ENCODE measurements at places on chromosomes 3 and 15.

DNA sequence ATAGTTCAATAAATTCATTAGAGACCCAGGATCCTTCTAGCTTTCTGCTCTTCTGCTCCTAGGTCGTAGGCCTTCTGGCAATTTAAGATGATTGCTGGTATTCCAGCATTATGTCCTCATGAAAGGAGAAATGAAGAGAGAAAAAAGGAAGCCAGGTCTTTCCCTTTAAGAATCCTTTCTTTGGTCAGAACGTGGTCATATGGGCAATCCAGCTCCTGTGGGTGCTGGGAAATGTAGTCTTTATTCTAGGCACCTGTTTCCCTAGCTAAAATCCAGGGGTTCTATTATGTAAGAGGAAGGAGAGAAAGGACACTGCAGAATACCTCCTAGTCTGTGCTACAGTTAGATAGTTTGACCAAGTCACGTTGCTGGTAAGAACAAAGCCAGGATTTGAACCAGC, 35.5 kb upstream of the NR1I2 start:
- no peak for DNase-seq

DNA sequence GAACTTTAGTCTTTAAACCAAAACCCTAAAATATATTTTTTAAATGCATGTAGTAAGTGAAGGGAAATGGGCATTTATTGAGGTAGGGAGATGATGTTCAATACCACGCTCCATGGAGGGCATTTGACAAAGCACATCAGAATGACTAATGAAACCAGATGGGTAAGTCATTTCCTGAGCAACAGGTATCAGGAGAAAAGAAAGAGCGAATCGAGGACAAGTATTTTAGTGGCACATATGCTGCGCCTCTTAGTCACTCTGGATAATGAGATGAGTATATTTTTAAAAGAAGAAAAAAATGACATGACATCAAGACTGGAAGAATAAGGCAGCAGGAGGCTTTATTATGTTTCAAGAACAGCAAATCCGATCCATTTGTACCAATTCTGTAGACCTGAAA, 129.0 kb upstream of the ARHGEF3 start:
- no peak for DNase-seq

DNA sequence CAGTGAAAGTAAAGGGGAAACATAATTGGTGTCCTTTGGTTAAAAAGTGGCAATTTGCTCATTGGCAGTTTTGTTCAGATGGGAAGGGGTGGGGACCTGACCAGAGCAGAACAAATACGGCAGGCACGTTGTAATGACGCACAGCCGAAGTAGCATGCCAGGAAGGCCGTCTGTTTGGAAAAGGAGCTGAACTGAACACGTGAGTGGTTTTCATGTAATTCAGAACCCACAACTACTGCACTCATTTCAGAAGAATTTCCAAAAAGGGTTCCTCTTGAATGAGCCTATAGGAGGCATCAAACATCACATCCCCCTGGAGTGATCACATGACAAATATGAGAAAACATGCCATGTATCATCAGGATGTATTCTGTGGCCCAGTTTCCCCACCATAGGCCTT, 42.9 kb upstream of the LMCD1 start:
- no peak for DNase-seq

GRCh38 chr3:7489417-7489816, 628.5 kb downstream of the GRM7 start:
- no peak for DNase-seq

DNA sequence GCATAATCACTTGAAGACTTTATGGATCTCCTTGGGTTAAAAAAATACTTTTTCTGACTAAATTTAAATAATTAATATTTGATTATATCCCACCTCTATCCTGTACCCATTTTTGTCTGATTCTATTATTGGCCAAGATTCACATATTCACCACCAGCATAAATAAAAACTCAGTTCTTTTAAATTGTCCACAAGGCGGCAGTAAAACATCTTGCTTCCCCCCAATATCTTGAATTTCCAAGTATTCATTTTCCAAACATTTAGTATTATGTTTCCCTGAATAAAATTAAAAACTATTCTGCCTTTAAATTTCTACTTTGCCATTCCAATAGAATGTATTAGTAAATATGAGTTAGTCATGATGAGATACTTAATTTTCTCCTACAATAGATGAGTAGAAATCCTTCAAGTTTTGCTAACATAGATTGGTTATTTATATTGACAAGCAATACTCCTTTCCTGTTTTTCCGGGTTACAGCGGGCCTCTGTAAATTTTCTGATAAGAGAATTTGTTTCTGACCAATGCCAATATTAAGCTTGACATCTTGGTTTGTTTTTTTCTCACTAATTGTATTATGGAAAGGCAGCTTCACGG, 218.7 kb upstream of the MDFIC2 start:
- no peak for DNase-seq

DNA sequence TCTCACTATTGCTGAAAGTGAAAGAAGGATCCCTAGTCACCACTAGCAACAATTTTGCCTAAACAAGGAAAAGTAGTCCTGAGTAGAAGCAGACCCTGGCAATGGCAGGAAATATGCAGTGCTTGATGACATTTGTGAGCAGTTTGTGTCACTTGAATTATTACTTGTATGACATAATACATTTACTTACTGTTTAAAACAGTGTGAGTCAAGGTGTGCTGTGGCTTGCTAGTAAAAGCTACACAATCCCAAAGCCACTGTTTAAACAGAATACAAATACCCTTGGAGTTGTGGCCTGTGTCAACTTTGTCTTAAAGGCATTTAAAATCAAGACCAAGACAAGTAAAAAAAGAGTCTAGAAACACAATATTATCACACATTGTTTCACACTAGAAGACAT, 775.4 kb downstream of the ROBO1 start:
- no peak for DNase-seq

GRCh38 chr15:91668370-91668769, 185.1 kb upstream of the SLCO3A1 start:
- DNase-seq, result no peak

GRCh38 chr3:150627557-150627956, 24.4 kb downstream of the SELENOT start:
- DNase-seq, result no peak

DNA sequence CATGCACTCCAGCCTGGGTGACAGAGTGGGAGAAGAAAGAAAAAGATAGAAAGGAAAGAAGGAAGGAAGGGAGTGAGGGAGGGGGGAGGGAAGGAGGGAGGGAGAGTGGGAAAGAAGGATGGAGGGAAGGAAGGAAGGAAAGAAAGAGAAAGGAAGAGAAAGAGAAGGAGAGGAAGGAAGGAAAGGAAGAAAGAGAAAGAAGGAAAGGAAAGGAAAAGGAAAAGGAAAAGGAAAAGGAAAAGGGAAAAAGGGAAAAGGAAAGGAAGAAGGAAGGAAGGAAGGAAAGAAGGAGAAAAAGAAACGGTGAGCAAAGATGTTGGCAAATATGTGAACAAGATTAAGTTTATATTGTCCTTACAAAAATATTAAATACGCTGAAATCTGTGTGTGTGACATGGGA, 36.2 kb upstream of the TICRR start:
- DNase-seq, result no peak

DNA sequence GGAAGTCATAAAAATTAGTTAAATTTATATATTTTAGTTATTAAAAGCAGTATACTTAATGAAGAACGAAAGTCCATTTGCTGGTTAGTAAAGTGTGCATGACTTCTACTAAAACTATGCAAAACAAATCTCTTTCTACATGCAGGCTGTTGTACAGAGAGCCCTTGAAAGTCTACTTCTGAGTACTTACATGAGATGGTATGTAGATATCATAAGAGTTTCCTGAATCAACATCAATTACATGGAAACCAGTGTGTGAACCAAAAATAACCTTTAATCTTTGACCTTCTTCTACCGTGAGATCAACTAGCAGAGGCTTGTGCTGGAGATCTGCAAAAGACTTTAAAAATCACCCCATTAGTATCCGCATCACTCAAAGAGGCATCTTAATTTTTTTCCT, 42.1 kb upstream of the SLC2A2 start:
- DNase-seq, result no peak

DNA sequence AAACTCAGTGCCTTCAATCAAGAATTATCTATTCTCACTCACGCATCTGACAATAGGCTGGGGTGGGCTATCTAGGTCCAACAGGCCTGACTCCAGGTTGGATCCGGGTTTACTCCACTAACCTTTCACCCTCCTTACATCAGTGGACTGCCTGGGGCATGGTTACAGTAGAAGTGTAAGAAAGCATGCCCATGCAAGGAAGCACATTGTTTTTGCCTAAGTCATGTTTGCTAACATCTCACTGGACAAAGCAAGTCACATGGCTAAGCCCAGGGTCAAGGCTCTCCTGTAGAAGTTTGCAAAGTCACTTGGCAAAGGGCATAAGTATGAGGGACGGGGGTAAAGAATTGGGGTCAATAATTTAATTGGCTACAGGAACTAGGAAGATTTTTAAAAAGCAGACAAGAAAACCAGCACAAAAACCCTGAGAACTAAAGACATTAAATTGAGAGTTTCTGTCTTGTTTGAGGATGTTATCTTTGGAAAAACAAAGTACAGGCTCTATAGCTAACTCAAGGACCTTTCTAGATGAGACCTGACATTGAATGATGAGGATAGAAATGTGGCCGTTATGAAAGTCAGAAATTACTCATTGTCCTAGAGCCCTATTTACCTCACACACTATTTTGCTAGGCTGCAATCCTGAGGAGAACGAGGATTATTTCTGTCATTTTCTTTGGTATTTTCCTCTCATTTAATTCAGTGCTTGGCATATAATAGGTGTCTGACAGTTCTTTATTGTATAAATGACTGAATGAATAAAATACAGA, 214.2 kb downstream of the IL20RB start:
- no peak for DNase-seq

- DNase-seq, result no peak
Observed at GRCh38 chr3:52481819-52482521, 13.2 kb upstream of the STAB1 start.

- no peak for DNase-seq
Observed at GRCh38 chr15:33963831-33964664, 4.2 kb upstream of the CHRM5 start.

GRCh38 chr3:129690963-129691362, 84.5 kb upstream of the PLXND1 start:
- DNase-seq, result no peak

DNA sequence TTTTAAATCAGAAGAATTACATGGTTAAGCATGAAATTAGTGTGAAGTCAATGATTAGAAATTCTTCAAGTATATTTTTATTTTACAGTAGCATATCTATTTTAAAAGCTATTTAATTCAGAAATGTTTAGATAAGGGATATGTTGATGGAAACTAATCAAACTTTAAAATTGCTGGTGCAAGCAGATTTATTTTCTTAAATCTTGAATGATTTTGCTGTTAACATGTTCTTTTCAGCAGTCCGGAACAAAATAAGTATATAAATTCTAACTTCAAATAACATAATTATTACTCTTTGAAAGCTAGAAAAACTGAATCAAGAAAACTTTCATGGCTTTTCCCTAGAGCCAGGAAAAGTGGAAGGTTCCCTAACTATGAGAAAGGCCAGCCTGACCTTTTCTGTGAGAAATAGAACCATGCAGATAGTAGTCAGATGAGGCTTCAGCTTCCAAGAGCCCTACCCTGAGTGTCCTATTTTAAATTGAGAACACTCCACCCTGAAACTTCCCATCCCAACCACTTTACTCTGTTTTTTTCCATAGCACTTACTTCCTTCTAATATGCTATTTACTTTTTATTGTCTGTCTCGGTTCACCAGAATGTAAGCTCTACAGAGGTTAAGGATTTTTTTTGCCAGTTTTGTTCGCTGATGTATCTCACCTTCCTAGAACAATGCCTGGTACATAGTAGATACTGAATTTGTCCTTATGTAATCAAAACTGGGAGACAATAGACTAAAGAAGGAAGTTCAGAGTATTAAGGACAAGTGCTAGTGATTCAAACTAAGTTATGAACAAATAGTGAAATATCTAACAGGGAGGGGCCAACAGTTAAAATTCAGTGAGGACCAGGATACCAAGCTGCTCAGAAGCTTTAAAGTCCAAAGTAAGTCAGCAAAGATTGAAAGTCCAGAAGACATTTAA, 66.8 kb downstream of the CD200R1L start:
- DNase-seq, result no peak

GRCh38 chr3:861721-862120, 231.1 kb upstream of the CNTN6 start:
- no peak for DNase-seq

GRCh38 chr15:100250176-100250800, 91.5 kb downstream of the ADAMTS17 start:
- DNase-seq, result no peak

DNA sequence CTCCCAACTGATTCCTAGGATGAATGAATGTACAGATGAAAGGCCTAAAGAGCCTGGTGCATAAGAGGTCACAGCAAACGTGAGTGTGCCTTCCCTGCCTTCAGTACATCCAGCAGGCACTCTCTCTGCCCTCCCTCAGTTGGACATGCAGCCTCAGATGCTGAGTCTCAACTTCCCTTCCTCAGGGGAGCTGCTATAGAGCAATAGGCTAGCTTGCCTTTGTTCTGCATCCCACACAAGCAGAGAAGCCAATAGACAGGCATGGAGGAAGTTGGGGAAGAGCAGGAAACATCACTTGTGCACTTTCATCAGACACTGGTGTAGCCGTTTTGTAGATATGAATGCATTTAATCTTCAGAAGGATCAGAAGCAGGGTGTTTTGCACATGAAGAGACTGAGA, 147.5 kb upstream of the THBS1 start:
- DNase-seq, result no peak

DNA sequence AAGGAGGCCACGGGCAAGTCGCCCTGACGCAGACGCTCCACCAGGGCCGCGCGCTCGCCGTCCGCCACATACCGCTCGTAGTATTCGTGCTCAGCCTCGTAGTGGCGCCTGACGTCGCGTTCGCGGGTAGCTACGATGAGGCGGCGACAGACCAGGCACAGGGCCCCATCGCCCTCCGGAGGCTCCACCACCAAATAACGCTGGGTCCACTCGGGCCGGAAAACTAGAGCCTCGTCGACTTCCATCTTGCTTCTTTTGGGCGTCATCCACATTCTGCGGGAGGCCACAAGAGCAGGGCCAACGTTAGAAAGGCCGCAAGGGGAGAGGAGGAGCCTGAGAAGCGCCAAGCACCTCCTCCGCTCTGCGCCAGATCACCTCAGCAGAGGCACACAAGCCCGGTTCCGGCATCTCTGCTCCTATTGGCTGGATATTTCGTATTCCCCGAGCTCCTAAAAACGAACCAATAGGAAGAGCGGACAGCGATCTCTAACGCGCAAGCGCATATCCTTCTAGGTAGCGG, at the start of gene EPM2AIP1:
EPM2AIP1 (minus strand) TSS at position 326 of the 520 bp plus-strand sequence; CDS start at position 272, 54 bp downstream.
- no peak for DNase-seq

- DNase-seq, result no peak
Observed at GRCh38 chr3:143081844-143082778, 37.5 kb upstream of the CHST2 start.

DNA sequence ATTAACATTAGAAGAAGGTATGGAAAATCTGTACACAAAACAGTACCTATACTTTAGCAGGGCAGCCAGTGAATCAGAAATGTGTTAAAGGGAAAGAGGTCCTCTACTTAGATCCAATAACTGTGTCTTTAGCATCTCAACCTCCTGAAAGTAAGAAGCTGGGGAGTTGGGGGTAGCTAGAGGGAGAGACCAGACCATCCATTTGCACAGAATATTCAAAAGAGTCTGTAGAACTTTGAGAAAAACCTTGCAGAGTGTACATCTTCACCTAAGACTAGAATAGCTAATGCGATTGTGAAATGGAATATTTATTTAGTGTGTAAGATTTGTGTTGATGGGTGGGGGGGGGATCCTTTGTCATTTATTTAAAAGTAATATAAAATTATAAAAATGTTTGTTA, 124.8 kb downstream of the RBPMS2 start:
- no peak for DNase-seq

- DNase-seq, result no peak
Observed at GRCh38 chr3:186790261-186790981, 7.0 kb downstream of the EIF4A2 start.

All from activated naive CD4-positive, alpha-beta T cell (primary cell).